GM18507 (cell line): ENCODE measurements at places on chromosomes 2 and 18.

GRCh38 chr2:195594919-195595694 is 61.9 kb upstream of the SLC39A10 start:
- no peak for DNase-seq

- no peak for DNase-seq
These were observed 384.0 kb upstream of the TMEFF2 start for GRCh38 chr2:192578780-192579179.

DNA sequence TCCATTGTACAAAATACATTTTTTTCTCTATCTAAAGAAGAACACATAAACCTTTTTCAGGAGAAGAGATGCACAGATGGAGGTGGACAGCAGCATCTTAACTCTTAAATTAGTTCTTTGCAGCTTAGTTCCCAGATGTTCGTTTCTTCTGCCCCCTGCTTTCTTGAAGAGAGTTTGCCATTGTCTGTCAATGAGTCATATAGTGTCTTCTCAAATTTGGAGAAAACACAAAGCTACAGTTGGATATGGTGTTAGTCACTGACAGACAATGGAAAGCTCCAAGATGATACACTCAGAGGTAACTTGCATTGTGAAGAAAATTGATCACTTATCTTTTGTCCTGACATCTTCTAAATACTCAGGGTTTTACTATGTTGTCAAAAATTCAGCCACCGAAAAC is 48.8 kb upstream of the TMEFF2 start:
- DNase-seq, result no peak

- DNase-seq, result no peak
These were observed 187.8 kb upstream of the TNP1 start for GRCh38 chr2:217047631-217048030.

GRCh38 chr2:181231151-181231550 is 226.0 kb upstream of the ITGA4 start:
- DNase-seq, result no peak

- DNase-seq, result no peak
These were observed 17.0 kb downstream of the COL4A4 start for GRCh38 chr2:227147023-227147422.

- no peak for DNase-seq
These were observed 1.8 kb upstream of the KCNG3 start for GRCh38 chr2:42495611-42496010.

- DNase-seq, result no peak
These were observed 1009.2 kb upstream of the FANCL start for GRCh38 chr2:59250307-59250677.

DNA sequence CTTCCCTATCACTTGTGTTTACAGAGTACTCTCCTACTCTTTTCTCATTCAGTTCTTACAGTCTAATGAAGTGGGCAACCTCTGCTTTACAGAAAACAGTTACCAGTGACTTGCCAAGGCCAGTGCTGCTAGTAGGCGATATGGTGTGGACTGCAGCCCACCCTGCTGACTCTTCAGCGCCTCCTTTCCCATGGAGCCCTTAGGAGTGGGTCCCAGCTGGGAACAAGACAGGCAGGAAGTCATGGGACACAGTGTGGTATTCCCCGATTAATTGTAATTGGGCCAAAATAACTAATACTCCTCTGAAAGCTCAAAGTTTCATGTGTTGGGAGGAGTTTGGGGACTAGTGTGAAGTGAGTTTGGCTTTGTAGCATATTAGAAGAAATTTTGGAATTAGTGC is 120.1 kb upstream of the EML6 start:
- DNase-seq, result no peak

DNA sequence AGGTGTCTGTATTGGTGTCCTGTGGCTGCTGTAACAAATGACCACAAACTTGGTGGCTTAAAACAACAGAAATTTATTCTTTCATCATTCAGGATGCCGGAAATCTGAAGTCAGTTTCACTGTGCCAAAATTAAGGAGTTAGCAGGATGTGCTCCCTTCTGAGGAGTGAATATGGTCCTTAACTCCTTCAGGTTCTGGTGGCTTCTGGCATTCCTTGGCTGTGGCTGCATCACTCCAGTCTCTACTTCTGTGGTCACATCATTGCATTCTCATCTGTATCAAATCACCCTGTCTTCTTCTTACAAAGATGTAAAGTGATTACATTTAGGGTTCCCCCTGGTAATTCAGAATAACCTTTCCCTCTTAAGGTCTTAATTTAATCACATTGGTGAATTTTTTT is 12.6 kb downstream of the GPD2 start:
- no peak for DNase-seq

DNA sequence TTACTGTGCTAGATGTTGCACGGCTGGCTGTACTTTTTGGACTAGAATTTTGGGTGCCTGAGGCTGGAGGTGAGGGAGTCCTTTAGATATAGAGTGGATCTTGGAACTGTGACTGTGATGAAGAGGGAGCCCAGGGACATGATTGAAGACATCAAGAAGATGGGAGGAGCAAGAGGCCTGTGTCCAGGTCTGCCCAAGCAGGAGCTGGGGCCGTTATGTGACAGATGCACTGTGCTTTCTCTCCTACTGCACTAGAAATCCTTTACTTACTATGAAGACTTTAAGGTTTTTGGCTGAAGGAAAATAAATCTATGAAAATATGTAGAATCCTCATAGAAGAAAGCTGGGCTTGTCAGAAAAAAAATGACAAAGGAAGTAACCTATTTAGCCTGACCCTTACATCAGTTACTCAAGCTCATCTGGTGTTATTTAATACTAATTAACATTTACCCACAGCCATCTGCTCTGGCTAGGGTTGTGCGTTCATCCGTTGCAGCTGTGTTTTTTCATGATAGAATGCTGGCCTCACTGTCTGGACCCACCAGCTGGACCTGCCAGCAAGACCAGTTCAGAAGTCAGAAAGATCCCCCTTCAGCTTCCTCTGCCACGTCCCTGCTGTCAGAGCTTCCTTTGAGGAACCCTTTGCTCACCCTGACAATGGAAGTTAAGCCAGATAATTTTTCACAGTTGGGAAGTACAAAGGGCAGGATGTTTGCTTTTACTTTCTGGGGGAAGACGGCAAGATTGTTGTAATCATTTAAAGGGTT is 16.7 kb downstream of the TSN start:
- DNase-seq, result no peak

DNA sequence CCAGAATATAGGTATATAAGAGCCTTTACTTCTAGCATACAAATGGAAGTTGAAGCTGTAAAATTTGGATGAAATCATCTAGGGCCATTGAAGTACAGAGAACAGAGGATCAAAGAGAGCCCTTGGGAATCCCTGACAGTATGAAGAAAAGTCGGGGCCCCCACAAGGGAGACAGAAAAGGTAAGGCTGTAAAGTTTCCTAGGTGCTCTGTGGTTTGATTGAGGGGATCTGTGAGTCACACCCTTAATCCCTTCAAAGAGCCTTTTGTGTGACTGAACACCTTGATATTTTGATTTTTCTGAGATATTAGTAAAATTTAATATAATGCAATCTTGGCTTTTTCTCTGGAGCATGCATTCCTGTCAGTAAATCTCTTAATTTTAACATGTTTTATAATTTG is 961.7 kb upstream of the TMEFF2 start:
- no peak for DNase-seq

DNA sequence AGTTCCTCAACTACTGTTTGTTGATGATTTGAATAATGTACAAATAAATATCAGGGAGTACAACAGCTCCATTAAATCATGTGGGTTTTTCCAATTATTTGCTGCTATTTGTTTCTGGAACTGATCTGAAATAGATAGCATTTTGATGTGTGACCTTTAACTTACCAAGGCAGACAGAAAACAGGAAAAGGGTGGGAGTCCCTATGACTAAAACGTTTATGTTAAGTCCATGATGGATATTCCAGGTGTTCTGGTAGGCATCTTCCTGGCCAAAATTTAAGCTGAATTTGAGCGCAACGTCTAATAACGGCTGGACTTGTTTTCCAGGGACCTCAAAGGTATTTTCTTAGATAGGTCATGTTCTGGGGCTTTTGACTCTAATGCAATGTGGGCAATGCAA is 41.6 kb downstream of the WIPF1 start:
- DNase-seq, result no peak

DNA sequence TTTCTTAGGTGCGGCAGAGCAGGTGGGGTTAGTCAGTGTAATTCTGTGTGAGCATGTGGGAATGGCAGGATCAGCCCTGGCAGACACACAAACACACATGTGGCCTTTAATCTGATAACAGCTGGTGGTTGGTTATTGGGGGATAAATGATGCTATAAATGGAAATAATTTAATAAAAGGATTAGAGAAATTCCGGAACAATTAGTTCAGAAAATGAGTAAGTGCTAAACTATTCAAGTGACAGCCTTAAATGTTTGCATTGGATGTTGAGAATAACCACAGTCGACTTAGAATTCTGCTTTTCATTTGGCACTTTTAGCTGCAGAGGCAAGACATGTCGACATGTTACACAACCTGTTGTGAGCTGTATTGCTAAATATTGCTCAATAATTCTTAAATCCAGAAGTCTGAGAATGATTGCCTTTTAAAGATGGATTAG is 7.2 kb downstream of the SMYD1 start:
- no peak for DNase-seq

- no peak for DNase-seq
These were observed 134.5 kb upstream of the PKDCC start for GRCh38 chr2:41913311-41913710.

DNA sequence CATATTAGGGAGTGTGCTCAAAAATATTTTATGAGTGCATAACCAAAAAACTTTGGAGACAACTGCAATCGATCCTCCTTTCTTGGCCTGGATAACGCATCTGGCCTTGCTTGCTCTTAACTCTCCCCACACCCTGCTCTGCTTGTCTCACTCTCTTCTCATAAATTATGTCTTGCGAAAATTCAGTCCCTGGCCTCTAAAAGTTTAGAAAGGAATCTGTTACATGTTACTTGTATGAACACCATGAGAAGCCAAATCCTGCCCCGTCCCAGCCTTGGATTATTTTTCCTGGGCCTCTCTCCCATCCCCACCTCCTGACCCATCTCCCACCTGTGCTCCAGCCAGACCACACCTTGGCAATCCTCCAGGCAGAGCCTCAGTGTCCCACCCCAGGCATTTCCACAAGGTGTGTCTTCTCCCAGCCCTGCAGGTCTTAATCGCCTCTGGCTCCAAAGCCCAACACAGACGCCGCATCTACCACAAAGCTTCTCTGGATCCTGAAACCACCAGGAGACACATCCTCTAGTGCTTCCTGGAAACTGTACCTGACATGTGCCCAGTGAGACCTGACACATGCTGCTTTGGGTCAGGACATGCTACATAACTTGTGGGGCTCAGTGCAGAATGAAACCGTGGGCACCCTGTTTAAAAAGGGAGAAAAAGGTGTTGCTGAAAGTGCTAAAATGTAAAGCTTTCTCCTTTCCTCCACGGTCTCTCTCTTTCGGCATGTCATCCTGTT is 99.6 kb upstream of the ST3GAL5 start:
- DNase-seq, result no peak

DNA sequence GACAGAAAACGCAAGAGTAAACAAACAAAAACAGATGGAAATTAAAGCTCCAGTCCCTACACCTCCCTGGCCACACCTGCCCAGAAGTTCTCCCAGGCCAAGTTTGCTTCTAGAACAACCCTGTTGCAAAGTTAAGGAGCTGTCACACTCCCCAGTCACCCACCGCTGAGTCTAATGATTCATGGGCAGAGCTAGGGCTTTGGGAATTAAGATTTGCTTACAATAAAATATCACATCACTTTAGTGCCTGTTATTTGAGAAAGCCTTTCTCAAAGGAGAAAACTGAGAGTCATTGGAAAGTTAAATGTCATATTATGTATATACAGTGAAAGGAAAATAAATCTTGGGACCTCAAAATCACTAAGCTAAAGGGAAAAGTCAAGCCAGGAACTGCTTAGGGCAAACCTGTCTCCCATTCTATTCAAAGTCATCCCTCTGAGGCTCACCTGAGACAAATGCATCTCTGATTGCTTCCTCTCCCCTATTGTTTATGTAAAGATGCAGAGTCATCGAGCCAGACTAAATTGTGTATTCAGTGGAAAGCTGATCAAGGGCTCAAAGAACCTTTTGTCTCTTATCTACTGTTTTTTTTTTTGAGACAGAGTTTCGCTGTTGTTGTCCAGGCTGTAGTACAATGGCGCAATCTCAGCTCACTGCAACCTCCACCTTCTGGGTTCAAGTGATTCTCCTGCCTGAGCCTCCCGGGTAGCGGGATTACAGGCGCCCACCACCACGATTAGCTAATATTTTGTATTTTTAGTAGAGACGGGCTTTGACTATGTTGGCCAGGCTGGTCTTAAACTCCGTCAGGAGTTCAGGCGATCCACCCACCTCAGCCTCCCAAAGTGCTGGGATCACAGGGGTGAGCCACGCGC is 2.8 kb downstream of the CRYGB start:
- DNase-seq, result no peak

DNA sequence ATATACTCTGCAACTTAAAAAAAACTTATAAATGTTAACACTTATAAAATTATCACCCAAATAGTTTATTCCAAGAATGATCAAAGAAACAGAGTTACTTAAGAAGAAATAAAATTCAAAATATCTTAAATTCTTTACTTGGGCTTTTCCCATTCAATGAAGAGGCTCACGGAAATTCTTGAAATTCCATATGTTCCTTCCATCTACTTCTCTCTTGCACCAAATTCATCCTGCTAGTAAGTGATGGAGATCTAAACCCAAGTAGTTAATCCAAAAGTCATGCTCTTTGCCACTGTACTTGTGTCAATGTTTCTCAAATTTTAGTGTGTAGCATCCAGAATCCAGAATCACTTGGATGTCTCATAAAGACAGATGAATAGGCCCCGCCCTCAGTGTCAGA is 465.9 kb downstream of the TXNL1 start:
- no peak for DNase-seq

- DNase-seq, result no peak
These were observed 109.8 kb downstream of the AOX1 start for GRCh38 chr2:200695601-200696000.

- DNase-seq, result no peak
These were observed 165.6 kb downstream of the SEPTIN10 start for GRCh38 chr2:109448207-109448606.

- DNase-seq, result no peak
These were observed 25.9 kb downstream of the CD28 start for GRCh38 chr2:203732092-203732952.
